ENCODE measurements at places on chromosomes 5 and 9. TPM values are rescaled to one million over a fixed set of nuclear protein-coding genes. Genes with fewer than 3 reads are reported as not detected.

GRCh38 chr9:95182854-95183563, 134.5 kb downstream of the FANCC start:
- H3K27me3 ChIP-seq = no peaks in the 10 kb centered on the region
- no peak for DNase-seq
- H3K4me3 ChIP-seq = no peak overlapping the region
- H3K36me3 ChIP-seq = no peaks in the 10 kb centered on the region

Gene FCN2
- not detected for total RNA-seq

Gene GRXCR2
- total RNA-seq = not detected

- H3K4me1 ChIP-seq = no peaks in the 10 kb centered on the region
- DNase-seq = no peak
- H3K27ac ChIP-seq = no peak overlapping the region
- H3K36me3 ChIP-seq = no peaks in the 10 kb centered on the region
- no peak overlapping the region for H3K4me3 ChIP-seq
- H3K27me3 ChIP-seq = no peaks in the 10 kb centered on the region
Measured at GRCh38 chr9:8980496-8981013, 1181.0 kb upstream of the DMAC1 start.

GRCh38 chr5:44441460-44441859, 52.2 kb upstream of the FGF10 start:
- no peak for DNase-seq
- no peak overlapping the region for H3K4me3 ChIP-seq
- H3K27me3 ChIP-seq = no peaks in the 10 kb centered on the region
- H3K27ac ChIP-seq = no peak overlapping the region

DNA sequence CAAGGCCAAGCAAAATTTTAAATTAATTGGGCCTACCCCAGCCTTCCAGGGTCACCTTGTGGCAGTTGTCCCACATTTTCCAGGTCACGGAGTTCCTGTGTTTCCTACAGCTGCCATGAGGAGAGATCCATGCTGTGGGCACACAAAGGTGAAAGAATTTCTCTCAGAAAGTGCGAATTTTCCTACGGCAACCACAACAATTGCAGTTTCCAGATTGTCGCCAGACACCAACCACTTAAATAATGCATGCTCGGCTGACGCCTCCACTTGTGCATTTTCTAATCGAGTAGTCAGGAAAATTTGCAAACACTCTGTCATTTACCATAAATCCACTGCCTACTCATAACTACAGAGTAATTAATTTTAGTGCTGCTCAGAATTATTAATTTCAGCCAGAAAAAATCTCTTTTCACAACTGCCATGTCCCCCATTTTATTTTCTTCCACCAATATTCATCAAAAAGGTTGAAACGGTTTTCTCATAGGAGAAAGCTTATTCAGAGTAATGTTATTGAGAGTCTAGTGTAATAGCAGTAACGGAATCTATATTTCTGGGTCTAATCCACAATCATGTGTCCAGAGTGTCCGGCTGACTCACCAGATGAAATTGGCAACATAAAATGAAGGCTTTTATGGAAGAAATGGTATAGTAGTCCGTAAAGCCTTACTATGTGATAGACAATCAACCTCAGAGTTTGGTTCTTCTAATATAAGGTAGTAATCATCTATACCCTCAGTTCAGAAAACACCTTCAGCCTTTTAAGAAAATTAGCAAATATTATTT, 389.8 kb downstream of the NR2F1-AS1 start:
- H3K27ac ChIP-seq = no peak overlapping the region
- H3K4me1 ChIP-seq = no peaks in the 10 kb centered on the region
- H3K4me3 ChIP-seq = no peak overlapping the region
- no peaks in the 10 kb centered on the region for H3K36me3 ChIP-seq

DNA sequence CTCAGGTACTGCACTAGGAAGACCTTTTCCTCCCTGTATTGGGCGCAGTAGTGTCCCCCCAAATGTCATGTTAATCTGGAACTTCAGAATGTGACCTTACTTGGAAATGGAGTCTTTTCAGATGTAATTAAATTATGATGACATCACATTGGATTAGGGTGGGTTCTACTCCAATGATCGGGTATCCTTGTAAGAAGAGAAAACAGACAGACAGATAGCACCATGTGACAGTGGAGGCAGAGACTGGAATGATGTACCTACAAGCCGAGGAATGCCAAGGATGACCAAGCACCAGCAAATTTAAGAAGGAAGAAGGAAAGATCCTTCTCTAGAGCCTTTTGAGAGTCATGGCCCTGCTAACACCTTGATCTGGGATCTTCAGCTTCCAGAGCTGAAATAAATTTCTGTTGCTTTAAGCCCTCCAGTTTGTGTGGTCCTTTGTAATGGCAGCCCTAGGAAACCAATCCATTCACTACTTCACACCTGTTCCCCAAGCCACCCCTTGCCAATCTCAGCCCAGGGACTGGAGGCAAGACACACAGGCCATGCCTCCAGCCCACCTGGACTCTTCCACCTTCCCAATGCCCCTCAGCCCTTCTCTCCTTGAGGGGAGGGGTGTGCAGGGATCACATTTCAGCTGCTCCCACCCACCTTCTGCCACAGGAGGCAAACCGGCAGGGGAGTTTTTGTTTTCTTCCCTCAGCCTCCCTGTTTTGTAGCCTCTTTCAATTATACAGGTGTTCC, 1.6 kb downstream of the CCNJL start:
- H3K4me3 ChIP-seq = no peak overlapping the region
- DNase-seq = no peak
- H3K36me3 ChIP-seq = no peaks in the 10 kb centered on the region
- no peaks in the 10 kb centered on the region for H3K4me1 ChIP-seq
- no peak overlapping the region for H3K27ac ChIP-seq

- no peaks in the 10 kb centered on the region for H3K36me3 ChIP-seq
- no peaks in the 10 kb centered on the region for H3K27me3 ChIP-seq
- H3K4me3 ChIP-seq = peak overlapping the region; percentile 87
- peak; percentile 94 for DNase-seq
Measured at GRCh38 chr5:180810210-180810958, 7.8 kb upstream of the MGAT1 start.

Gene RAI14
- total RNA-seq = 3.9 TPM

Gene DRD1
- not detected for total RNA-seq

GRCh38 chr9:15329539-15330109, 22.6 kb upstream of the TTC39B start:
- H3K27ac ChIP-seq = no peak overlapping the region
- DNase-seq = no peak
- no peaks in the 10 kb centered on the region for H3K36me3 ChIP-seq
- no peak overlapping the region for H3K4me3 ChIP-seq
- no peaks in the 10 kb centered on the region for H3K27me3 ChIP-seq
- no peaks in the 10 kb centered on the region for H3K4me1 ChIP-seq

DNA sequence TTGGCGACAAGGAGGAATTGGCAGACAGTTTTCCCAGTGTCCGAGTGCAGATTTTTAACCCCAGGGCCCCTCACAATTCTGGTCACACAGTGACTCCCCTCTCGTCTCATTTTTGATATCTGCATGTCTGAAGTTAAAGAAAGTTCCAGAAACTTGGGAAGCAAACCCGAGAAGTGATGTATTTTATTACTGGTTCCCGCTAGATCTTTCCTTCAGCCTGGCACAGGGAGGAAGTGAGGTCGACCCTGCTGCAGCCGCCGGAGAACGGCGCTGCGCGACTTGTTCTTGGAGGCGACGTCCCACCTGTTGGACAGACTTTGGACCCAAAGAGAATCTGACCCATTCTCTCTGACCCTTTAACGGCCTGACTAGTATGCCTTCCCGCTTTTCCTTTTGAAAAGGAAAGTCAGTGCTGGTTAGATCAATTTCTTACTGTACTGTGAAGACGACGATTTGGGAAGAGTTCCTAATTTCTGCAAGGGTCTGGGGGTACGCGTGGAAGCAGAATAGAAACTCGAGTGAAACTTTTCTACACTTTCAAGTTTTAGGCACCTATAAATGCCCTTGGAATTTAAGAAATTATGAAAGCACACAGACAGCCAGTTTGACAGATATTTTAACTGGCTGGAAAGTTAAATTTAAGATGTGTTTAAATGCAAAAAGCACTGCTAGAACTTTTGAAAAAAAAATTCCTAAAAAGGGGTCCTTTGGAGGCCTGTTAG, 744 bp downstream of the OTULIN start:
- H3K36me3 ChIP-seq = no peaks in the 10 kb centered on the region
- H3K27ac ChIP-seq = peak overlapping the region; percentile 82

DNA sequence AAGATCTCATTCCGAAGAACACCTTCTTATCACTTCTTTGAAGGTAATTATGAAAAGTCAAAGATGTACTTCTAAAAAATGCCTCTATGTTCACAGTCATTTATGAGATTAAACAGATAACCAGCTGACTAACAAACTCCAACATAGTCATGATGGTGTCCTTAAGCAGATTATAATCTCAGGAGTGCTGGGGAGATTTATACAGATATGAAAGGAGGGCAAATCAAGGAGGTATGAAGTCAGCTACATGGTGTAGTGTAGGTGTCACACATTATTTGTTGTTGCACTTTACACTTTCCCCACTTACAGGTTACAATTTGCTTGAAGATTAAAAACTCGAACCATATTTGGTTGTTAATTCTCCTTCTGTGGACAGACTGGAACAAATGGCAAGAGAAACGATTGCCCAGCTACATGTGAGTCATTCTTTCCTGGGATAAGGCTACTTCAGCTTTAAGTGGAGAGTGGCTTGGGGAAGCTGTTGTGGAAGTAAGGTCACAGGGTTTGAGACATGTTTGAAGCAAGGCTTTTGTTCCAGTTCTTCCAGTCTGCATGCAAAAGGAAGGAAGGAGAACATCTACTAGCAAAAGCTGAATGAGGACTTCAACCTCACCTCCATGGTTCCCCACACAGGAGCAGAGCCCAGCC, 320.1 kb downstream of the ADGRV1 start:
- no peak overlapping the region for H3K4me3 ChIP-seq
- H3K27ac ChIP-seq = no peak overlapping the region
- H3K4me1 ChIP-seq = peaks cover 6% of the 10 kb centered on the region
- no peaks in the 10 kb centered on the region for H3K27me3 ChIP-seq
- H3K36me3 ChIP-seq = no peaks in the 10 kb centered on the region
- DNase-seq = no peak

Gene PCDH12
- total RNA-seq = 0.33 TPM

Gene SMIM33
- 0.28 TPM for total RNA-seq

DNA sequence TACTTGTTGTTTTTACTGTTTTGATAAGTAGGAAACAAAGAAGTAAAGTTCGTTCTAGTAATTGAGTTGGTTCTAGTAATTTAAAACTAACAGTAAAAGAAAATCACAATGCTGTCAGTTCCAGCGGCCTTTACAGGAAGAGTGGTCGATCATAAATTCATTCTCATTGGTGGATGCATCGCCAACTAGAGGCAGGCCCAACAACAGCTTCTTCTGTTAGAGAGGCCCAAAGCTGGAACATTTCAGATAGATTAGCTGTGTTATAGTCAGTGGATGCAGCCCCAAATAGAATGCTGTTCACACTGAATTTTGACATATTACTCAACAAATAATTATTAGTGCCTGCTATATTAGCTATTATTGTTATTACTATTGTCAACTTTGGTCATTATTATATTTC, 80.8 kb downstream of the ARRDC3 start:
- H3K4me3 ChIP-seq = no peak overlapping the region
- no peaks in the 10 kb centered on the region for H3K36me3 ChIP-seq
- H3K27ac ChIP-seq = no peak overlapping the region
- no peak for DNase-seq
- no peaks in the 10 kb centered on the region for H3K27me3 ChIP-seq

GRCh38 chr9:96025995-96026602, 150.6 kb downstream of the ERCC6L2 start:
- peaks cover 27% of the 10 kb centered on the region for H3K4me1 ChIP-seq
- DNase-seq = no peak
- H3K27ac ChIP-seq = no peak overlapping the region
- H3K36me3 ChIP-seq = no peaks in the 10 kb centered on the region
- no peaks in the 10 kb centered on the region for H3K27me3 ChIP-seq
- H3K4me3 ChIP-seq = no peak overlapping the region

DNA sequence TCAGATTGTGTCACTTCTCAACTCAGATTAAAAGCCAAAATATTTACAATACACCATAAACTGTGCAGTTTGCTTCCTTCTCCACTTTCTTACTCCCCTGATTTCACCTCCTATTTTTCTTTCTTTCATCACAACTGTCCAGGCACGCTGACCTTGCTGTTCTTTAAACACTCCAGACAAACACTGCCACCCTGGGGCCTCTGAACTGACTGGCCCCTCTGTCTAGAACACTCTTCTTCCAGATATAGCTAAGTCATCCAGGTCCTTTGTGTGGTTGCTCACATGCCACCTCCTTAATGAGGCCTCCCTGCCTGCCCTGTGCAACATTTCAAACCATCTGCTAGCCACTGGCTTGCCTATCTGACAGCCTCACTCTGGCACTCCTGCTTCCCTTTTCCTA, 46.6 kb downstream of the ATG10 start:
- H3K4me3 ChIP-seq = no peak overlapping the region
- no peak for DNase-seq
- H3K27ac ChIP-seq = no peak overlapping the region
- no peaks in the 10 kb centered on the region for H3K4me1 ChIP-seq

Gene RBM27
- total RNA-seq = 31.9 TPM

- no peak for DNase-seq
- no peak overlapping the region for H3K4me3 ChIP-seq
- no peak overlapping the region for H3K27ac ChIP-seq
- H3K36me3 ChIP-seq = no peaks in the 10 kb centered on the region
- no peaks in the 10 kb centered on the region for H3K4me1 ChIP-seq
Measured at GRCh38 chr5:68134669-68135313, 80.8 kb upstream of the PIK3R1 start.

- H3K36me3 ChIP-seq = no peaks in the 10 kb centered on the region
- DNase-seq = no peak
- H3K27ac ChIP-seq = no peak overlapping the region
- H3K4me1 ChIP-seq = no peaks in the 10 kb centered on the region
Measured at GRCh38 chr5:98839469-98840383, 66.3 kb downstream of the RGMB start.

- H3K4me1 ChIP-seq = no peaks in the 10 kb centered on the region
- DNase-seq = no peak
- no peak overlapping the region for H3K4me3 ChIP-seq
- no peaks in the 10 kb centered on the region for H3K36me3 ChIP-seq
- no peaks in the 10 kb centered on the region for H3K27me3 ChIP-seq
Measured at GRCh38 chr5:64260756-64261155, 95.1 kb downstream of the RNF180 start.

- no peaks in the 10 kb centered on the region for H3K4me1 ChIP-seq
- no peaks in the 10 kb centered on the region for H3K36me3 ChIP-seq
- H3K27me3 ChIP-seq = no peaks in the 10 kb centered on the region
- no peak overlapping the region for H3K27ac ChIP-seq
- H3K4me3 ChIP-seq = no peak overlapping the region
Measured at GRCh38 chr5:104184264-104184663, 621.7 kb upstream of the NUDT12 start.

GRCh38 chr5:72015103-72015548, 92.1 kb upstream of the MAP1B start:
- no peaks in the 10 kb centered on the region for H3K4me1 ChIP-seq
- no peaks in the 10 kb centered on the region for H3K27me3 ChIP-seq
- H3K4me3 ChIP-seq = no peak overlapping the region
- no peak for DNase-seq
- no peak overlapping the region for H3K27ac ChIP-seq
- H3K36me3 ChIP-seq = no peaks in the 10 kb centered on the region

Gene FOXD4
- total RNA-seq = 0.22 TPM
